Forelimb muscle (tissue), 1 donor: ENCODE measurements at places on chromosomes 7 and 10.

- DNase-seq = no peak
These were observed 1.5 kb upstream of the ELFN1 start for GRCh38 chr7:1668396-1669063.

DNA sequence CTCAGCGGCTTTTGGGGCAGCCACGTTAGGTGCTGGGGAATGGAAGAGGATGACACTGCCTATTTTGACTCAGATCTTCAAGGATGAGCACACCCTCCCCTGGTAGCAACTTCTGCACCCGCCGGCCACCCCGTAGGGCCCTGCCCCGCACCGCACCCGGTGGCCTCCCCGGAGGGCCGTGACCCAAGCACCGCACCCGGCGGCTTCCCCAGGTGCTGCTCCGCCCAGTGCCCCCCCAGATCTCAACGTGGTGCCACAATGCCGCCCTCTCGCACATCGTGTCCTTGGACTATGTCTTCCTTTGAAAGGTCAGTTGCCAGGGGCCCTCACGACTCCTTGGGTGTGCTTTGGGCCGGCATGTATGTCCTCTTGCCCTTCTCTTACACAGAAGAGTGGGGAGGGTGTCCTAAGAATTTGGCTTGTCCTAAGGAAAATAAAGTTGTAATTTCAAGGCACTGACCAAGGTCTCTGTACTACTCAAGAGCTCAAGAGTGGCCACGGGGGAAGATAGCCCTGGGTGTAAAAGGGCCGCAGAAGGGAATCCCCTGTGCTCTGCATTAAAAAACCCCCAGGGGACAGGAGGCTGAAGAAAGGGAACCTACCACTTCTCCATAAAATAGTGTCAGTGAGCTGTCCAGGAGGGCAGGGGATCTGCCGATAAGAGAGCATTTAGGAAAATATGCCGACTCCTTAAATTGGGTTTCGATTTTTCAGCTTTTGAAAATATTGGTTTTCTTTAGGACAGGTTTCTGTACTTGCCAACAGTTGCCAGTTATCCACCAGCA, 1.6 kb upstream of the LANCL2 start:
- no peak for DNase-seq

GRCh38 chr7:29019896-29020295, 61.8 kb upstream of the TRIL start:
- DNase-seq = no peak

DNA sequence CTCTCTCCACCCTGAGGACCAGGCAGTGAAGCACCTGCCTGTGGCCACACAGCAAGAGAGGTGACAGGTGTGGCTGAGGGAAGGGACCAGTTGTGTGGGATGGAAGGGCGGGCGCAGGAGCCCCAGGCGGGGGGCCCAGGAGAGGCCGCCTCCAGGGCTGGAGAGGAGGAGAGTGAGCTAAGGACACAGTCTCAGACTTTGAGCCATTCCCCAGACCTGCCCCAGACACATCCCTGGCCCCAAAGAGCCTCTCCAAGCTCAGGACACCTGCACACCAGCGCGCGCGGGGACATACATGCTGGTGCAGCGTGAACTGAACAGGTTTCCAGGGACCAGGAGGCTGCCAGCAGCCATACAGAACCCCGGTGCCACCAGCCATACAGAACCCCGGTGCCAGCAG, 237.3 kb downstream of the MAD1L1 start:
- no peak for DNase-seq

- no peak for DNase-seq
These were observed 54.2 kb upstream of the CDCA7L start for GRCh38 chr7:21999896-22000295.

DNA sequence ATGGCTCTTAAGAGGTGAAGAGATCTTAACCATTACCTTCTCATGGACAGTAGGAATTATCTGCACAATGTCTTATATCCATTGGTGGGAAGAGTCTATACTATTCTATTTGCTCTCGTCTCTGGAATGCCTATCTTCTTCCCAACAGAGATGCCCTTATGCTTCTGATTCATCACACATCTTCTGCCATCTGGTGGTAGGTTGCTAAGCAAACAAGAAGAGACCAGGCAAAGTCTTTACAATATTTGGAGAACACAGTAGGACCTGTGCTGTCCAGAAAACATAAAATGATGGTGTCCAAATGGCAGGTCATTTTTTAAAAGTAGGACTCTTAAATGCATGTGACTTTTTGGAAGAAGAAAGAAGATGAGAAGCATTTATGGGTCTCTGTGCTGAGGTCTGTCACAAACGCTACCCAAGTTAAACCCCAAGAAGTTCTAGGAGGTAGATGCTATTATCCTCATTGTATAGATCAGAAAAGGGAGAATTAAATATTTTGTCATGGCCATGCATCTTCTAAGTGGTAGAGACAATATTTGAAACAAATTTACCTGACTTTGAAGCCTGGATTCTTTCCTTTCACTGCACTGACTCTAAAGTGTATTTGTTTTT, 67.8 kb upstream of the NXPH1 start:
- no peak for DNase-seq

- DNase-seq = peak; percentile 5
These were observed 285.1 kb downstream of the CCSER2 start for GRCh38 chr10:84613336-84614021.

GRCh38 chr10:45034301-45034700, 33.6 kb downstream of the ZNF22 start:
- no peak for DNase-seq

- DNase-seq = no peak
These were observed 34.1 kb upstream of the OCM2 start for GRCh38 chr7:98024075-98024474.

GRCh38 chr10:101330631-101331225, 23.2 kb upstream of the BTRC start:
- no peak for DNase-seq

GRCh38 chr10:87706731-87707130, 47.1 kb downstream of the PAPSS2 start:
- DNase-seq = no peak

DNA sequence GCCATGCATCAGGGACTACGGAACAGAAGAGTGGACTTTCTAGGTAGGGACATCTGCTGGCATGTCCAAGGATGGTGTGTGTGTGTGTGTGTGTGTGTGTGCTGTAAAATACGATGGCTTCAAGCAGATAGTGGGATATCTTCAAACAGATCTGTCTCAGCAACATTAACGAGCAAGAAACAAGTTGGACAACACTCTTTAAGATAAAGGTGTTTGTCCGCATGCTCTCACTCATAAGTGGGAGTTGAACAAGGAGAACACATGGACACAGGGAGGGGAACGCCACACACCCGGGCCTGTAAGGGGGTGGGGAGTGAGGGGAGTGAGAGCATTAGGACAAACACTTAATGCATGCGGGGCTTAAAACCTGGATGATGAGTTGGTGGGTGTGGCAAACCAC, 89.8 kb upstream of the AKR1E2 start:
- DNase-seq = no peak

DNA sequence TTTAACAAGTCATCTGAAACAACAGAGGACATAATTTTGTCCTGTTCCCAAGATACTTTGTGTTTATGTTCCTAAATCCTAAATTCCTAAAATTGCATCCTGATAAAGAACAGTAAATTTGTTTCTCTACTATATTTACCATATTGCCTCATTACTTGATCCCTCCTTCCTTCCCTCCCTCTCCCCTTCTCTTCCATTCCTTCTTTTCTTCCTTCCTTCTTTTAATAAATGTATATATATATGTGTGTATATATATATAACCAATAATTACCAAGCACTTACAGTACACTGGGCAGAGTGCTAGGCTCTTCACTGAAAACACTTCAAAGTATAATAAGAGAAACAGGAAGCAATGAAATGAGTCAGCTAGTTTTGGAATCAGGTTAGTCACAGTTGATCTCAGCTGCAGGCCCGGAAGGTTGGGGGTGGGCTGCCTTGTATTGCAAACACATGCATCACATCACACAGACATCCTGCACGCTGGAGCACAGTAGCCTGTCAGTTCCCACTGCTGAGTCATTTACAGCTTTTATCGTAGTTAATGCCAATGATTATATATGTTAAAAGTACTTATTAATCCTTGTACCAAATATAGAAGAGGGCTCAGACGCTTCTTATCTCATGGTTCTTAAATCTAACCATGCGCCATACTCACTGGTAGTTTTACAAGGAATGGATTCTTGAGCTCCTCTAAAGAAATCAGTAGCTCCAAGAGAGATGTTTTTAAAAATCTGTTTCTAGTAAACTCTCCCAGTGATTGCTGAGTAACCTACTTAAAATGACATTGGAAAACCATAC, 551.7 kb downstream of the GRM8 start:
- DNase-seq = no peak

DNA sequence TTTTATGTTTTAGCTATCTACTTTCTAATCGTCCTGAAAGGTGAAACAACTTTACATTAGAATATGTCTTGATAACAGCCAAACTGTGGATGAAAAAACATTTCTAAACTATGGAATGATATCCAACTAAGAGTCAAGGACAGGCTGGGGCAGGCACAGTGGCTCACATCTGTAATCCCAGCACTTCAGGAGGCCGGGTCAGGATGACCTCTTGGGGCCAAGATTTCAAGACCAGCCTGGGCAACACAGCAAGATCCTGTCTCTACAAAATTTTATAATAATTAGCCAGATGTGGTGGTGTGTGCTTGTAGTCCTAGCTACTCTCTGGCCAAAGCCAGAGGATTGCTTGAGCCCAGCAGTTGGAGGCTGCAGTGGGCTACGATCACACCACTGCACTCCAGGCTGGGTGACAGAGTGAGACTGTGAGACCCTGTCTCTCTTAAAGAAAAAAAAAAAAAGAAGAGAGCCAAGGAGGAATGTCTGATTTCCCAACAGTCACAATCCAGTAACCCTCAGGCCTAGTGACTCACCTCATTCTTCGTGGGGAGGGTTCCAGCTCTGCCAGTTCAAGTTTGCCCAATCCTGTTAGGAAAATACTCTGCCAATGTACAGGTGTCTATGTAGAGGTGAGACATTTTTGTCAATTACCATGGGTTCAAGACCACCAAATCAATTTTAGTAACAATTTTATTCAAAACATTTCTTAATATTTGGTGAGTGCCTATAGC, 14.6 kb upstream of the FZD1 start:
- DNase-seq = no peak

GRCh38 chr10:6786579-6787031, 206.5 kb upstream of the PRKCQ start:
- DNase-seq = peak; percentile 58

DNA sequence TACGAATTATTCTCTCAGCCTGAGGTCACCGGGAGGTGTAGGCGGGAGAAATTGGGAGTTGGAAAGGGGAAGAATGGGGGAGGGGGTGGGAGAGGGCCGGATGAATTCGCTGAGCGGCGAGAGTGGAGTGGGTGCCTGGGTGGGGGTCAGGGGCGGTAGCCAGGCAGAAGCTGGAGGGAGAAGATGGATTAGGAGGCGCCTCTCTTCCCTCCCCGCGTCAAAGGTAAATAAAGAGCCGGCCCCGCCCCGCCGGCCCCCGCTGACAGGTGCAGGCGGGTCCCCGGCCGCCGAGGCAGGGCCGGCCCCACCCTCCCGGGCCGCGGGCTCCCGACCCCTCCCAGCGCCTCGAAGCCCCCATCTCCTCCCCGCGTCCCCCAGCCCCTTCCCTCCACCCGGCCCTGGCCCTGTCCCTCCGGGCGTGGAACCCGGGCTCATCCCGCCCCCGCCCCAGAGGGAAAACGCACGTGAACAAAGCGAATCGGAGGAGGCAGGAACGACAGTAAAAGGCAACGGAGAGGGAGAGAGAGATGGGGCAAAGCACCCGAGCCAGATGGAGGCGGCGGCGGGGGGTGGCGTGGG, 872 bp downstream of the FAM131B start:
- no peak for DNase-seq

DNA sequence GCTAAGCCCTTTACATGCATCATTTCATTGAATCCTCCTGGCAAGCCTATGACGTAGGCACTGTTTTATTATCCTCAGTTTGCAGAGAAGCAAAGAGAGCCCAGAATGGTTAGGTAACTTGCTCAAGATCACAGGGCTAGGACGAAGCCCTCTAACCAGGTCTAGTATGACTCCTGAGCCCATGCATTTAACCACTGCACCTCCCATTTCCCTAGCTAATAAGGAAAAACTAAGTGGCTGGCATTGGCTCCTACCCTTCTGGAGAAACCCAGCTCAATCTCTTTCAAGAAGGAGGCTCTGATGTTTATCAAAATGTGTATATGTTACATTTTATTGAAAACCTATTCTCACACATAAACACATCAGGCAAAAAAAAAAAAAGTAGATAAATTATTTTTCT, 19.8 kb downstream of the MYOF start:
- DNase-seq = no peak

DNA sequence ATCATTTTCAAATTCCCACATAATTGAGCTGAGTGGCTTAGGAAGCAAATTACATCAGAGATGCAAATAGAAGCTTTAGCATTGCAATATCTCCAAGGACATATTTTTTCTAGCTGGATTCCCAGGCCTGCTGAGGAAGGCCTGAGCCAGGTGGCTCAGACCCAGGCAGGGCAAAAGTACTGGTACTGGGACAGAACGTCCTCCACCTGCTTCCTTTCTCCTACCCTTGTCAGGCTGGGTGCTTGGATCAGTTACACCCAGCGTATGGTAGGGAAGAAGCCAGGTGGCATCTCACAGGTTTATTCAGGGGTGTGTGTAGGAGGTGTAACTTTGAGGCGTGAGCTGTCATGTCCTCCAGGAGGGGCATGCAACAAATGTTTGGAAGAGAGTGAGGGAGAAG, 3.0 kb upstream of the PANK1 start:
- no peak for DNase-seq

DNA sequence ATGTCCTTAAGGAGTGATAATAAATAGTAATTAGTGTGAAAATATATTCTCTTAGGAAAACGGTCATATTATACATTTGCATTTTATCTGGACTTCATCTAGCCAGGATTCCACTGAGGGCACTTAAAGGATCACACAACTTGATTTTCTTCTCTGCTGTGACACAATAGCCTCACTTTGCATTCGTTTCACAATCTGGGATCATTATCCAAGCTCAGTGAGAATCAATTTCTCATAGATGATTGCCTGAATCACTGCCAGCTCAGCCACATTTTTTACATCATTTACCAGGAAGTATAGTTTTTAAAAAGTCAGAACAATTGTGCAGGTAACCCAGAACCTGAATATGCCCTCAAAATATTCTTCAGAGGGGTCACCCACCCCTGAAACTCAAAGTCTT, 68.9 kb downstream of the PTPRZ1 start:
- DNase-seq = no peak

DNA sequence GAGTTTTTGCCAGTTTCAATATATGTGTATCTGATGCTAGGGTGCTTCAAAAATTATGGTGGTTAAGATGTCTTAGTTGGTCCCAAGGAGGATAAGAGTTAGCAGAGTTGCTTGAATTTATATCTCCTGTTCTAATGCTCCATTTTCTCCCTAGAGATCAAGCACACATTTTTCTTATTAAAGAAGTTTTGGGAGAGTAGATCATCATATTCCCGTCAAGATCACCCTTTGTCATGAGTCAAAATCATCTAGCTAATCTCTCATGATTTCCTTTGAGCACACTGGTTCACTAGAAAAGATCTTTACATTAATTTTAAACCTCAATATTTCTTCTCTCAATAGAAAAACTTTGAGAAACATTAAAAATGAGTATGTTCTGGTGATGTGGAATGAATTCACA, 429.9 kb upstream of the SEMA3A start:
- no peak for DNase-seq

- no peak for DNase-seq
These were observed 25.7 kb upstream of the PDCD4 start for GRCh38 chr10:110845756-110846620.

- no peak for DNase-seq
These were observed 253.7 kb downstream of the ARHGAP21 start for GRCh38 chr10:24469993-24470392.
